Foreskin keratinocyte (primary cell): ENCODE measurements at places on chromosomes 12 and 14. TPM values are rescaled to one million over a fixed set of nuclear protein-coding genes. Genes with fewer than 3 reads are reported as not detected.
A peak's percentile ranks its signal among the peaks of the same experiment; 100 is the strongest.

- no peak for DNase-seq
Observed at GRCh38 chr14:33030386-33030785, 91.7 kb downstream of the NPAS3 start.

DNA sequence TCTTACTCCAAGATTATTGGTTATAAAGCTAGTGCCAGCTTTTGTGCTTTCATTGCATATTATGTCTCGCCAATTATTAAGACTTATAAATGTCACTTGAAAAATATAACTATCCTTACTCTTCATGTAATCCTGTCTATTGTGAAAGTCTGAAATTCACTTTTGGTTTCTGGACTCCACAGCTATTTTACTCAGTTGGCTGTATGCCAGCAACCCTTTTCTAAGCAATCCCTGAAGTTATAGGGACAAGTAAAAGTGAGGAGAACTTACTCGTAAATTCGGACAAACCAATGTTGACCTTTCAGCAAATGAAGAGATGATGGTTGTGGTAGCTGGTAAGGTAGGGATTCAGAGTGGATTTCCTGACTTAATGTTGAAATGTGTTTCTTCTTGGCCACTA is 196.3 kb downstream of the NPAS3 start:
- DNase-seq = no peak

GRCh38 chr12:81987371-81987770 is 228.2 kb upstream of the PPFIA2 start:
- DNase-seq = no peak

GRCh38 chr12:47098099-47098498 is 18.3 kb upstream of the AMIGO2 start:
- no peak for DNase-seq

- DNase-seq = peak; percentile 66
Observed at GRCh38 chr12:91219511-91219910, 36.9 kb upstream of the DCN start.

GRCh38 chr12:6372403-6373003 is 2.9 kb downstream of the SCNN1A start:
- peak; percentile 90 for DNase-seq

- DNase-seq = no peak
Observed at GRCh38 chr12:88258396-88258795, 116.3 kb downstream of the TMTC3 start.

Gene PLA2G1B
- total RNA-seq = not detected in 2 replicates

Gene DCN
- total RNA-seq = 0.18 and 0.48 TPM in 2 replicates
